NCI-H226 (cell line): ENCODE measurements at places on chromosomes 2 and 18.

GRCh38 chr2:222391743-222392285 is 32.5 kb upstream of the SGPP2 start:
- DNase-seq, result no peak

DNA sequence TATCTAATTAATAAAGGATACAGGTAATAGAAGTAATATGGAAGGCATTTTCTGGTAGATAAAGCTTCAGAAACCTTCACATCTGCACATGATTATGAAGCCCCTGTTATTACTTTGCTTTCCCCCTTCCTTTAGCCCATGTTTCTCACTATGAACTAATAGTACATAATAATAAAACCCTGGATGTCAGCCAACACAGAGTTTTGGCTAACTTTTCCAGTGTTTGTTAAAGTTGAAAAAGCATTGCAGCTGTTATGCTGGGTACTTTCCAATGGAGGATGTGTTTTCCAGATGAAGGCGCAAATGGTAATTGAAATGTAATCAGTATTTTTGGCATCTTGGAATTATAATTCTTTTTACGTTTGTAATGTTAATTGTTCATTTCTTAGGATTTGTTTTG is 43.5 kb downstream of the SPTBN1 start:
- no peak for DNase-seq

GRCh38 chr2:166610180-166610912 is 116.3 kb upstream of the SCN7A start:
- DNase-seq, result no peak

DNA sequence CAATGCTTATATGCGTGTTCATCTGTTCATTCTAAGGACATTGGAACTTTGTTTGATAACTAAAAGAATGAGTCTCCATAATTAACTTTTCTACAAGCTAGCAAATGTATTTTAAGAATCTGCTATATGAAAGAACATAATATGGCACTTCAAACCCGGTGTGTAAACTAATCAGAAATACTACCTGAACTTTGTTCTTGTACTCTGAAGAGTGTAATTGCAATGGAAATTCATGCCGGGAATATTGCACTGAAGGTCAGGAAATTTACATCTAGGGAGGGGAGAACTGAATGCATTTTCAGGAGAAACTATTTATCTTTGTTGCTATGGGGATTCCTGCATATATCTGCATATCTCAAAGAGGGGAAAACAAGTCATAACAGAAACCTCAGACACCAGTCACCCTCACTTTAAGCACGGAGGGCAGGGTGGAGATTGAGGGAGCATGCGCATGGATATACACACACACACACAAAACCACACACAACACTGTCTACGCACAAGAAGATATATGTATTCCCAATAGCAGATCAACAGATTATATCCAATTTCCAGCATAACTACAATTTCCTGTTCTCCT is 76.2 kb downstream of the DTNA start:
- no peak for DNase-seq

GRCh38 chr2:239790313-239790712 is 234.8 kb downstream of the NDUFA10 start:
- DNase-seq, result no peak

DNA sequence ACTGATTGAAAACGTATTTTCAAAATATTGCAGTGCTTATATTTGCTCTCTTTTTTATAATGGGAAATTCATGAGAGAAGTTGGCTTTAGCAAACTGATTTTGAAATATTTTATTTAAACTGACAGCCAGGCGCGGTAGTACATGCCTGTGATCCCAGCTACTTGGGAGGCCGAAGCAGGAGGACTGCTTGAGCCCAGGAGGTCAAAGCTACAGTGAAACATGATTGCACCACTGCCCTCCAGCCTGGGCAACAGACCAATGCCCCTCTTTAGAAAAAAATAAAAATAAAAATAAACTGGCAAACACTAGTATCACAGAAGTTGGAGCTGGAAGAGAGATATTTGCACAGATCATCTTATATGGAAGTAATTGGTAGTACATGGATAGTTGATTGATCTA is 20.7 kb downstream of the ZBTB7C start:
- no peak for DNase-seq

DNA sequence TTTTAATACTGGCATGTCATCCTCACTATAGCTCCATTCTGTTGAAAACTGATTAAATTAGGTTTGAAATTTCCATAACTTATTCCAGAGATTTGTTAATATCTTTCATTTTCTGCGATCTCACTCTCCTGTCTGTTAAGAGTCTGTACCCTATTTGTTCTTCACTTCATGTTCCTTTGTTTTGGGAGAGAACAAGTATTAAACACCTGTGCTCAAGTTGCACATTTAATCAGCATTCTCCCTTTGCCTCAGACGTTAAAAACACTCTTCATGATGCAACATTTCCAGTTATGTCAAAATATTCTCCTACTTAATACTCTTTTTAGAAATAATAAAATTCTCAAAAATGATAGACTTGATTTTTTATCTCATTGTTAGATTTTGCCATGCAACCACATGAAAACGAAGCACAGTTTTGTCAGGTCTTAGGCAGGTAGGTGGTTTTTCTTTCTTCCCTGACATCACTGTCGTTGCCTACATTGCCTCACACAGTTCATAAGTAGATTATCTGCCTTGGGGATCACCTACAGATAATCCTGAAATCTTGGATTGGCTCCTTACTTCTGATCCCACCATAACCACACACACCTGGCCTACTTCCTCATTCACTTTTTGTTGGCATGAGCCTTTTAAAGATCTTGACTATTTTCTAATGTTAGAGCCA is 109.9 kb downstream of the GAREM1 start:
- no peak for DNase-seq

GRCh38 chr2:159617646-159618045 is 1.3 kb upstream of the BAZ2B start:
- DNase-seq, result no peak

DNA sequence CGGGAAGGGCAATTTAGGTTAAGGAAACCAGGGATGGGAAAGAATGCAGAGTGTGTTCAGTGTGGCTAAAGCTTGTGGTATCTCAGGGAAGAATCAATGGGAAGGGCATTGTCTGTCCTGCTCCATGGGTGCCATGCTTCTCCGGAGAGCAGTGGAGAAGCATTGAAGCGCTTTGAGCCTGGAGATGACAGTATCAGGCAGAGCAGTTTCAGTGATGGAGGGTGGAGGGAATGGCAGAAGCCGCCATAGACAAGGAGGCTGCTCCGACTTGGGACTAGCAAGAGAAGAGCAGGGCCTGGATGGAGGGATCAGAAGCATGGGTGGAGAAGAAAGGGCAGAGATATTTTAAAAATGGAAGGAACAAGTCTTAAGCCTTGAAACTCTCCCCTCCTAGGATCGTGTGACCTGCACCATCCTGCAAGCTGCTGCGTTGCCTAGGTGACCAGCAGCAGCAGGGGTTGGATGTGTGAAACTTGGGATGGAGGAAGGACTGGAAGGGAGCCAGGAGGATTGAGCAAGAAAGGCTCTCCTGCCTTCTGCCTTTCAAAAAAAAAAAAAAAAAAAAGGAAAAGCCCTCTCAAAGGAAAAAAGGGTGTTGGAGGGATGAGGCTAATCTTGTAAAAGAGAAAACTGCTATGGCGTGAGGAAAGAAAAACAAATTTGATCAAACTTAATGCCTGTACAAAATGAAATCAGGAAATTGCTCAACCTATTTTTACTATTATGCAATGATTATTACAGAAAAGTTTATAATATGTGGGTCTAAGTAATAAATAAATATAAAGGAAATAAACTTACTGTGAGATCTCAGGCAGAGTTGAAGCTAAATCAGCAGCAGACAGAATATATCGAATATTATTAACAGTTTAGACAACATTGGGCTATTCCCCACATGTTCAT is 493.8 kb upstream of the NRP2 start:
- peak; percentile 21 for DNase-seq

- DNase-seq, result no peak
Measured at GRCh38 chr2:233263045-233263570, 11.6 kb downstream of the ATG16L1 start.

DNA sequence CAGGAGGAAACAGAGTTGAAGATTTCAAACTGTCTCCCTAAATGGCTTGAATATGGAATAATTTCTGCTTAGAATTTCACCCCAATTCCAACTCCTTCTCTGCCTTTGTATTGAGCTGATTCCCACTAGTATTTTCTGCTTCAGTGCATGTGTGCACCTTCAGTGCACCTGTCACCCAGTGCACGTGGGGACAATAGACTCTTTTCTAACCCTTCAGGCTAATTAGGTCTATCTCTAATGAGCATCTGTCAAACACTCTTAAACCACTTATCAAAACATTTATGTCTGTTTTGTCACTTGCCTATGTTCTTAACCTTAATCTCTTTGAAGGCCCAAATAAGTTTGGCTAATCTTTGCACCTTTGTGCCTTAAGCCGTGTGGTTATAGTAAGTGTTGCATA is 232.0 kb upstream of the NETO1 start:
- no peak for DNase-seq

- DNase-seq, result peak; percentile 54
Measured at GRCh38 chr2:28716265-28716865, 35.3 kb upstream of the PPP1CB start.

DNA sequence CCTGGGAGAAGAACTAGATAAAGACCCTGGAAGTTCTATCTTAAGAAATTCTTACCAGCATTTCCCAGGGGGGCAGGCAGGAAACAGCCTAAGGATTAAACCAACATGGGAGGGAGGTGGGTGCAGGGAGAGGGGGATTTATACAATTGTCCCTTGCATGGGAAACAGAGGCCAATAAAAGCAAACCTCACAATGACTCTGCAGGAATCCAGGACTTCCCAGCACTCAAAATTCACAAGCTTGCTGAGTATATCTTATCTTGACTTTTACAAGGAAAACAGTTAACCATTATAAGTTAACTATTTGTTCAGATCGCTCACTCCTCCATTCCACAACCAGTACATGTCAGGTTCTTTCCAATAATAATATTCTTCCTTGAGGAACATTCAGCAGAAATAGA is 241.3 kb downstream of the MREG start:
- no peak for DNase-seq

GRCh38 chr18:25517881-25518715 is 166.1 kb upstream of the ZNF521 start:
- DNase-seq, result no peak

GRCh38 chr2:192487636-192488035 is 292.9 kb upstream of the TMEFF2 start:
- DNase-seq, result no peak

GRCh38 chr2:153575171-153575853 is 96.8 kb upstream of the RPRM start:
- DNase-seq, result no peak
